ENCODE measurements at places on chromosomes 12 and 14.

GRCh38 chr12:121981456-121981855, 40.2 kb upstream of the BCL7A start:
- no peak for DNase-seq

GRCh38 chr14:89265234-89265633, 151.8 kb downstream of the FOXN3 start:
- no peak for DNase-seq

- no peak for DNase-seq
Measured at GRCh38 chr12:121334513-121335343, 17.5 kb downstream of the ANAPC5 start.

DNA sequence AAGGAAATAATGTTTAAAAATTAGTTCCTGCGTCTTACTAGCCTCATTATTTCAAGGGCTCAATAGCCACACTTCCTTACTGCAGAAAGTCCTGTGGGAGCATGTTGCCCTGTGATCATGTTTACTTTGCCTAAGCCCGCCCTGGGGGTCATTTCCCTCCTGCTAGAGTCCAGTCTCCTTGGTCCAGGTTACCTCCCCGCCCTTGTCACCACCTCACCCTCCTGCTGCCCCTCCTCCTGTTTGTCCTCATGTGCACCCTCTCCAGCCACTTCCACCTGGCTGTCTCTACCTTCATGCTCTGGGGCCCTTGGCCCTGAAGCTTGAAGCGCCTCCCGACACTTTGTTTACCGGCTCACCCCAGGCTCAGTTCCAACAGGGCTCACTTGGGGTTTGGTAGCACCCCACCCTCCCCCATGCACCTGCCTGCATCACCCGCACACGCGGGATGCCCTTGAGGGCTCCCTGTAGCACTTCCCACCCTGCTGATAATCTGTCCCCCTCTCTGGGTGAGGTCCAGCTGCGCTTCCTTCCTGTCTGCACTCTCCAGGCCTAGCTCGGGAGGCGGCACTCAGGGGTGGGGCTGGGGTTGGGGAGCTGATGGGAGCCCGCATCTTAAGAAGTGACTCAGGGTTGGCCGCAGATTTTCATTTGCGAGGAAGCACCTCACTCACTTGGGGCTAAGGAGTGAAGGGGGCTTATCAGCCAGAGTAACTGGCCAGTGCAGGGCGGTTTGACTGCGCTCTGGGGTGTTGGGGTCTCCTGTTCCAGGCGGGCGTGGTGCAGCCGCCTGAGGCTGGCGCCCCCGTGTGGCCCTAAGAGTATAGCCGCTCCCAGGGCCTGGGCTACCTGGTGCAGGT, 40.1 kb downstream of the SMIM41 start:
- DNase-seq, result no peak

- no peak for DNase-seq
Measured at GRCh38 chr14:66008631-66009030, 477.5 kb upstream of the CCDC196 start.

DNA sequence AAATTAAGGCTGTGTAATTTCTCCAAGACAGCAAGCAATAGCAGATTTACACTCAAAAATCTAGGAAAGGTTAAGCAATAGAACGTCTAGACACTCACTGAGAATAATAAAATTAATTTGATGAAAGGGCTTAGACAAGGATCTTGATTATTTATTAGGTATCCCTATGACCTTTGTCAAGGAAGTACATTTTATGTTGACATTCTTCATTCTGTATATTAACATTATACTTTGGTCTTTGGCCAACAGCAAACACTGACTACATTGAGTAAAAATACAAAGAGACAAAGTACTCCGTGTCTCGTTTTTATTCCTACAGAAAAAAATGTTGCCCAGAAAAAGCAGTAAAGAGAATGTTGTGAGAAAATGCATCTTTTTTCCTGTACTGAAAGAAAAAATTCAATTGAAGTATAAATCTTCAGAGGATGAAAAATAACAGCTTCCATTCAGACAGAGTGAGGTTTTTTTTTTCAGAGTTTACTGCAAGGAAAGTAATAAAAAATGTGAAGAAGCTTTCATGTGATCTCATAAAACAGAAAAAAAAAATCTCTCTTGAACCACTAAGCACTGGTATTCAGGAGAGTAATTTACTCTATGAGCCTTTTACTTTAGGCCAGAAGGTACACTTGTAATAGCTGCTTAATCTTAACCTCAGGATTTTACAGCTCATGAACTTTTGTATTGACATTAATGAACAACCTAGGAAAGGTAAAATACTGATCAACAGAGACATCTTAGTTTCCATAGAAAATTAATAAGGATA, 605.0 kb downstream of the FSCB start:
- DNase-seq, result no peak

DNA sequence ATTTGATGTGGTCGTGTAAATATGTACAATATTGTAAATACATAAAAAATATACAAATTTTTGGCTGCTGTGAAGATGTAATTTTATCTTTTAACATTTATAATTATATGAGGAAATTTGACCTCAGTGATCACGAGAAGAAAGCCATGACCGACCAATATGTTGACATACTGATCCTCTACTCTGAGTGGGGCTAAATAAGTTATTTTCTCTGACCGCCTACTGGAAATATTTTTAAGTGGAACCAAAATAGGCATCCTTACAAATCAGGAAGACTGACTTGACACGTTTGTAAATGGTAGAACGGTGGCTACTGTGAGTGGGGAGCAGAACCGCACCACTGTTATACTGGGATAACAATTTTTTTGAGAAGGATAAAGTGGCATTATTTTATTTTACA, 49.6 kb downstream of the TBK1 start:
- DNase-seq, result no peak

- peak; percentile 66 for DNase-seq
Measured at GRCh38 chr12:54603173-54603814, 14.8 kb upstream of the PPP1R1A start.

- no peak for DNase-seq
Measured at GRCh38 chr12:88237954-88238353, 95.8 kb downstream of the TMTC3 start.

GRCh38 chr14:35133542-35134328, 11.4 kb downstream of the PRORP start:
- DNase-seq, result no peak

GRCh38 chr12:19375888-19376287, 63.4 kb upstream of the AEBP2 start:
- no peak for DNase-seq

GRCh38 chr12:125202421-125202820, 137.2 kb downstream of the AACS start:
- DNase-seq, result no peak

DNA sequence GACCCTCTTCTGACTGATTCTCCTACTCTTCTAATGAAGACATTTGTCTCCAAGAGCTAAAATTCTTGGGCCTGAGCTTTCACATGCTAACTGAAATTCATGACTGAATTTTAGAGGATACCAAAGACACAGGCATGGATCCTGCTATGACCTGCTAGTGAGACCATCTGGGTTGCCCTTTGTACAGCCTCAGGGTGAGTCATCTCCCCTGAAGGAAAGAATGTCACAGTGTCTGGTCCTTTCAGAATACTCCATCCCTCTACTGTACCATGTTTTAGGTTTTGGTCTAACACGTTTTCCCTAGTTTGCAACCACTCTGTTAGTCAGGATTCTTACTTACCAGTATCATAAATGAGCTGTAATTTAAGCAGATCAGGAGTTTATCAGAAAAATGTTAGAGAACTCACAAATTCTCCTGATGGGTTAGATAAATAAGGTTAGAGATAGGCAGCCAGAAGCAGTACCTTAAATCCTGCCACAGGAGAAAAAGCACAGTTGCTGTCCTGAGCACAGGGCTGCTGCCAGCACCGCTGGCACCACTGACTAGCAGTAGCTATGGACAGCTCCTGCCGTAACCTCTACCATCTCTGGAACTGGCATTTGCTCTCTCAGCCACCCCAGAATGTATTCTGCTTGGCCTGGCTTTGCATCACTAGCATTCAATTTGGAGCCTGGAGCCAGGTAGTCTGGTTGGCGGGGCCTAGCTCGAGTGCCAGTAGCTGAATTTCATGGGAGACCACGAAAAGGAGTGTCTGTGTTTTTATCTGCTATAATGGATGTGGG, 127.6 kb downstream of the ANO6 start:
- no peak for DNase-seq

- no peak for DNase-seq
Measured at GRCh38 chr12:89211456-89211855, 140.8 kb downstream of the DUSP6 start.

DNA sequence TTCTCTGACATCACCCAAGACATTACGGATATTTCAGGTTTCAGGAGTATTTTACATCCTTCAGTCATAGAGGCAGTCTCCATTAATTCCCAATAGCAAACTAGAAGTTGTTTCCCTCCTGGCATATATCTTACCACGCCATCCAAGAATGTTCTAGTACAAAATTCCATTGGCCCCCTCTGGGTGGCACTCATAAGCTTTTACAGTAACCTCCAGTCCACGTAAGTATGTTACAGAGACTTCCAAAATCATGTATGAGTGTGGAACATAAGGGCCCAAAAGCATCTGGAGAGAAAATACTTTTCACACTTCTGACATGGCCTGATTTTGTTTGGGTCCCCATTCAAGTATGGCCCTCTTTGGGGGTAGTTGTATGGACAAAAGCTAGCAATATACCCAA, 58.1 kb upstream of the DHRS4 start:
- DNase-seq, result no peak

Data from right atrium auricular region (tissue), 2 donors.